ENCODE measurements at places on chromosomes 12 and 14. TPM values are rescaled to one million over a fixed set of nuclear protein-coding genes. Genes with fewer than 3 reads are reported as not detected.

Gene RTL1
- not detected for polyA plus RNA-seq

- no peak for DNase-seq
Measured at GRCh38 chr12:40178701-40179100, 46.1 kb upstream of the LRRK2 start.

Gene CELA1
- 0.71 TPM for polyA plus RNA-seq

Gene RNF212B
- polyA plus RNA-seq = not detected

Gene SYCP3
- polyA plus RNA-seq = 0.14 TPM
